ENCODE measurements at places on chromosomes 16 and 17.

GRCh38 chr17:1726626-1727257 is 2.2 kb downstream of the WDR81 start:
- peak; percentile 19 for DNase-seq

GRCh38 chr16:27085182-27085581 is 18.5 kb downstream of the C16orf82 start:
- no peak for DNase-seq

DNA sequence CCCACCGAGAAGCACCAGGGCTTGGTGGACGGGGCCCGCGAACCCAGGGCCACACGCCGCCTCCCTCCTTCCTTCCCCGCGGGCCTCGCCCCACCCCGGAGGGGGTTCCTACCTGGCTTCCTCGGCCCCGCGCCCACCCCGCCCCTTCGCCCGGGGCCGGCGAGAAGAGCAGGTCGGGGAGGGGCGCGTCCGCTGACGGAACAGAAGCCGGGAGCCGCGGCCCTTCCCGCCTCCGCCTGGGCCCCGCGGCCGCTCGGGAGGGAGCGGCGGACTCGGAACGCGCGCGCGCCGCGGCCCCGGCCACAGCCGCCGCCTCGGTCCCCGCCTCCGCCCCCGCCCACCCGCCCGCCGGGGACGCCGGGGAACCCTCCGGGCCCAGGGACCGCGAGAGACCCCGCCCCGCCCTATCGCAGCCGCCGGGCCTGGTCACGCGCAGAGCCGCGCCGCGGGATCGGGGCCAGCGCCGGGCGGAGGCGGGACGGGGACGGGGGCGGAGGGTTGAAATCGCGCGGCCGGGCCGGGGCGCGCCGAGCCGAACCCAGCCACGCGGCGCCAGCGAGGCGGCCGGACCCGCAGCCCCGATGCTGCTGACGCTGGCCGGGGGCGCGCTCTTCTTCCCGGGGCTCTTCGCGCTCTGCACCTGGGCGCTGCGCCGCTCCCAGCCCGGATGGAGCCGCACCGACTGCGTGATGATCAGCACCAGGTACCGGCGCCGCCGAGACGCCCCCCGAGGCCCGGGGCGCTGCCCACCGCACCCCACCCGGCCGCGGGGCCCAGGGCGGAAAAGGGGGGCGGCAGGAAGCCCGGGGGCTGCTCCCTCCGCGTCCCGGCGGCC is at the start of gene TLCD3A:
Gene TLCD3A, plus strand, starts transcription at position 530 of the 835 bp plus-strand sequence. Its CDS starts 52 bp downstream, at position 582.
- peak; percentile 85 for DNase-seq

DNA sequence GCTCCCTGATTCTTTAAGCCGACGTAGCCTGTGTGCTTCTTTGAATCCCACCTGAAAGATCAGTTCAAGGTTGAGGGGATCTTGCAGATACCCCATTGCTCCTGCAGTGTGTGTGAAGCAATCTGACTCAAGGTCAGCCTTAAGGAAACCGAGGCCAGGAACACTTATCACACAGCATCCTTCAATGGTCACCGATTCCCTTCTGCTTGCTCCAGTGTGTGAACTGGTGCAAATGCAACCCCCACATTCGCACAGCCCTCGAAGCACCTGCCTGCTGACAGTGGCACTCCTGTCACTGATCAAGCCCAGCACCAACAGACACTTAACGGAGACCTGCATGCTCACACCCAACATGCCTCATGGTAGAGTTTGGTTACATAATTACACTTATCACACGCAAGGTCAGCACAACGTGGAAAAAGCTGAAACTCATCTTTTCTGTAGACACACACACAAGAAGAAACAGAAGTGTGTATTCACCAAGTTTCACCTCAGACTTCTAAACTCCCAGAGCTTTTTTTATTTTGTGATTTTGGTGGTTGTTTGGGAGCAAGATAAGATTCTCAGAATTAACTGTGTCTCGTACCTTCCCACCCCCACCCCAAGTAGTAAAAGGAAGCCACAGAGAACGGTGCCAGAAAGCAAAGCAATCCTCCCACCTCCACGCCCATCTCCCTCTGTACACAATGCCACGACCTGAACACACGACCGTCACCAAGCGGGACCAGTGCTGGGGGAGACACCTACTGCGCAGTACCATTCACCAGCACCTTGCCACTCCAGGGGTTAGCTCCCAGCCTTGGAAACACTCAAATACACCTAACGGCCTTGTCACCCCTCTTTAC is 37.2 kb downstream of the LITAFD start:
- DNase-seq: no peak

DNA sequence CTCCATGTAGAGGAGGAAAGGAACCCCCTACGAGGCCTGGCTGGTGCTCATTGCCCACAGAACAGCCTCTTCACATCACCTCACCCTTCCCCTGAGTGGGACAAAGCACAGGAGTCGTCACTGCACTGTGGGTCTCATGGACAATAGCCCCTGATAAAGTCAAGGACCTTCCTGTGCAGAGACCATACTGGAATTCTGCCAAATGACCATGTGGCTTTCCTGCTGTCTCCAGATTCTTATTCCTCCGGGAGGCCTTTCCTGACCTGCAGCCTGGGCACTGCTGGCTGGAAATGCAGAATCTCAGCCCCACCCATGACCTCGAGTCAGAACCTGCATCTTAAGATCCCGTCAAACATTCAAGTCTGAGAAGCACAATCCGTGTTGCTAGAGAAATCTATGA is 60.5 kb upstream of the ERN1 start:
- no peak for DNase-seq

- no peak for DNase-seq
Measured at GRCh38 chr16:4403133-4403949, 13.1 kb downstream of the CORO7 start.

- no peak for DNase-seq
Measured at GRCh38 chr16:62752854-62753253, 716.6 kb upstream of the CDH8 start.

- peak; percentile 73 for DNase-seq
Measured at GRCh38 chr17:44979426-44979995, 11.4 kb upstream of the C1QL1 start.

- DNase-seq: no peak
Measured at GRCh38 chr16:22857296-22858025, 43.5 kb downstream of the HS3ST2 start.

- DNase-seq: no peak
Measured at GRCh38 chr16:14357328-14357727, 272.7 kb downstream of the PARN start.

GRCh38 chr16:5205361-5206040 is 107.9 kb upstream of the EEF2KMT start:
- DNase-seq: no peak

GRCh38 chr17:65918916-65919315 is 273.0 kb downstream of the CEP112 start:
- DNase-seq: no peak

GRCh38 chr16:64238571-64238970 is 883.3 kb downstream of the CDH11 start:
- DNase-seq: no peak

DNA sequence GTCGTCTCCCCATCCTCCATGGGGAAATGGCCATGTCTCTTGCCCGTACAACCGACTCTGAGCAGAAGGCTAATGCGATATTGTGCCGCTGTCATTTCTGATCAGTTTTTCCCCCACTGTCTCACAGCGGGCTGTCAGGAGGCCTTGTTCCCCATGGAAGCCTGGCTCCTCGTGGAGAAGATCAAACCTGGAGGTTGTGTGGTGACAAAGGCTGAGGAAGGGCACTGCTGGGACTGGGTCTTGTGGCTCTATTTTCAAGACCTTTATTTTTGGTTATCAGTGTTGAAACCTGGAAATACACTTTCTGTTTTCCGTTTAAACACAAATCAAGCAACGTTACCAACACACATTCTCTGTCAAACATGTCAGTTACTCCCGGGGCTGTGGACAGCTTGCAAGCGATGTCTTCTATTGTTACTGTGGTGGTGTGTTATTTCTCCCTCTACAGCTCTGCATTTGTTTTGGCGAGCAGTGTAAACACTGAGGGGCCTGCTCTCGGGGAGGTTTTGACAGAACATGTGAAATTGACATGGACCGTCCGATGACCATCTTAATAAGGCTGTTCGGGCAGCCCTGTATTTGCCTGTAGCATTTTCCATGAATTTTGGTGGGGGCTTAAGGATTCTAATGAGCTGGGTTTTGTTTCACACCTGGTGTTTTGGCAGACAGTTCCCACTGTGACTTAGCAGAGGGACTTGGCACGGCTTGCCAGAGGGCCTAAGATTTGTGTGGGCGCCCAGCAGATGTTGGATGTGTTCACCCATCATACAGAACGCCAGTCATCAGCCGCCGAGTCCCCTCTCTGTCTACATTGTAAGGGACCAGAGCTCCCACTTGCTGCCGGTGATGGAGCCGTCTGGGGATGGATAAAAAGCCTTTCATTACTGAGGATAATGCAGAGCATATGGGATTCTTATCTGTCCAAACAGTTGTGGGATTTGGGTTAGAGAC is 12.5 kb downstream of the RBFOX1 start:
- DNase-seq: peak; percentile 58

DNA sequence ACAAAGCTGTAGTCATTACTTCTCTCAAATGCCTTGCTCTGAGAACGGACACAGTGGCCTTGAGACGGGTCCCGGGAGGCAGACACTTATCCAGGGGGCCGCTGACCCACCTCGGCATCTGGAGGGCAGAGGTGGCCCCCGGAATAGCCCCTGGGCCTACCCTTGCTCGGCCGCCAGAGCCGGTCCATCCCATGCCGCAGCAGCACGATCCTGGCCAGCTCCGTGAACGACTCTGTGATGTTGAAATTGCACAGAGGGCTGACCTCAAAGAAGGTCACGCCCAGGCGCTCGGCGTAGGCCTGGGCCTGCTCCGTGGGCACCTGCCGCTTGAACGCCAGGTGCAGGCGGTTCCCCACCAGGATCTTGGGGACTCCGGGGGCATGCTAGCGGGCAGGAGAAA is 10.1 kb upstream of the WDR45B start:
- DNase-seq: no peak

- DNase-seq: no peak
Measured at GRCh38 chr16:48811478-48811877, 201.5 kb upstream of the N4BP1 start.

DNA sequence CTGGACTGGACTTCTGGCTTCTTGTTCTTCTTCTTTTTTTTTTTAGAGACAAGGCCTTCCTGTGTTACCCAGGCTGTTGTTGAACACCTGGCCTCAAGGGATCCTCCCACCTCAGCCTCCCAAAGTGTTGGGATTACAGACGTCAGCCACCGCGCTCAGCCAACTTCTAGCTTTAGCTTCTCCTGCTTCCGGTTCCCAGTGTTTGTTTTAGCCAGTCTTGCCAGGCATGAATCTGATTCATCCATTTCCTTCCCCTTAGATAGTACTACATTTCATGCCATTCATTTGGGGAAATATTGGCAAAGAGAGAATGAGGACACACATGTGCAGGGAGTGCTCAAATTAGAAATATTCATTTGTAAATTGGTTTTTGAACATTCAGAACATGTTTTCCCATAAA is 12.1 kb upstream of the NDUFAB1 start:
- no peak for DNase-seq

DNA sequence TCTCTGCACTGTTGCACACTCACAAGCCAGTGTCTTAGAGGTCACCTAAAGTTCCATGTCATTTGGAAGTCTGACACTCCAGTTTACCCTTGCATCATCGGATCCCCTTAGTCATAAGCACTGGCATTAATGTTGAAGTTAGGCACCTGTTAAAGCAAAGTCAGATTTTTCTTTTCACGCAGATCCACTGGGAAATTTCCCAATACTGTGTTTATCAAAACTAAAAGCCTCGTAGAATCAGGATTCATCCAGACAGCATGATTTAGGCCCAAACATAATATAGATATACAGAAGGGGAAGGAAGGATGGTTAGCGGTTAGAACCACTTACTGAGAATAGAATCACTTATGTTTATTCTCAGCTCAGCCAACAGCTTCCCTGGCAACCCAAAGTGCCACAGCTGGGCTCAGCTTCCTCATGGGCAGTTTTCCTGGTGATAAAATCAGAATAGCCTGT is 30.1 kb upstream of the HAPSTR1 start:
- DNase-seq: peak; percentile 27

DNA sequence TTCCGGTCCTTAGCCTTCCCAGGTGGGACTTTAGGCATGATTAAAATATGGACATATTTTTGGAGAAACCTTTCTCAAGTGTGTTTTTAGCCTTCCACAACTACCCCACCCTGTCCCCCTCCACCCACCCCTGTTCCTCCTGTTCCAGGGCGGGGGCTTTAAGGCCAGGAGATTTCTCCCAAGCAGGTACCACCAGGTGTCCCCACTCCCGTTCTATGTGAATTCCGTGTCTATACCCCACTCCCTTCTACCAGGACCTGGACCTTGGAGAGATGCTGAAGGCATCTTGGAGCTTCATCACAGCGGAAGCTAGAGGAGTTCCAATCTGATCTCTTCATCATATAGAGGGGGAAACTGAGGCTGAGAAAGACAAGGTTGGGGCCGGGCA is 9.7 kb downstream of the CA4 start:
- no peak for DNase-seq

- DNase-seq: no peak
Measured at GRCh38 chr17:78953356-78954350, 26.1 kb downstream of the LGALS3BP start.

DNA sequence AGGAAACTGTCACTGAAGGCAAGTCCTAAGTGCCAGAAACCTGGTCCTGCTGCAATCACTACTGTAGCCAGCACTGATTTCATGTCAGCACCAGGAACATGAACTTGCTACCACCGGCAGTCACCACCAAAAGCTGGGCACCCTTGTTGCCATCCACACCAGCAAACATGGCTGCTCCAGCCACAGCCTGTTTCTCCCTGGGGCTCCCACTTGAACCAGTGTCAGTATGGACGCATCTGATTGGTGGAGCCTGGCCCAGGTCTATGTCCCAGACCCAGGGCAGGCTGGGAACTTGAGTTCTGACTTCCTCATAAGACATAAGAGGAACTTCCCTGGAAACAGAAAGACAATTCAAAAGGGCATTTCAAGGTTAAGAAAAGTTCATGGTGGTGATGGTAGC is 56.5 kb downstream of the COPRS start:
- DNase-seq: no peak

DNA sequence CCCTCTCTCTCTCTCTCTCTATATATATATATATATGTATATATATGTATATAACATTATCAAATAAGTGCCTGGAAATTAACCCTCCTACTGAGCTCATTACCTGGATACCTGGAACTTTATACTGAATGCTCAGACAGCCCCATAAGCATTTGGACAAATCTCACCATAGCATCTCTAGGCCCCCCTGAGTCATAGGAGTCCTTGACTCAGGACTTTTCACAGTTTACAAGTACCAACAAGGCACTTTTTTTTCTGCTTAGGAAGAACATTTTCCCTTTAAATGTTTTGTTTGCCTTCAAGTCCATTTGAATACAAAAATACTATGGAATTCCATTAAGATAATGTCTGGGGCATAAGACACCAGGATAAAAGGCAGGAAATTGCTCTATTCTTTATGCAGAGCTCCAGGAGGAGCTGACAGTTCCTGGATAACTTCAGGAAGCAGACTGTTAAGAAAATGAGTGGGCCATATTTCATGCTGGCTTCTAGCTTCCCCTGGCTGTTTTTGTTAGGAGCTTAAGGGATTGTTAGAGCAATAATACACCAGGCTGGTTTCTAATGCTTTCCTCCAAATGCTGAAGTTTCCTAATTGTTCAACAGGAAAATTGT is 171.7 kb upstream of the ASIC2 start:
- no peak for DNase-seq

DNA sequence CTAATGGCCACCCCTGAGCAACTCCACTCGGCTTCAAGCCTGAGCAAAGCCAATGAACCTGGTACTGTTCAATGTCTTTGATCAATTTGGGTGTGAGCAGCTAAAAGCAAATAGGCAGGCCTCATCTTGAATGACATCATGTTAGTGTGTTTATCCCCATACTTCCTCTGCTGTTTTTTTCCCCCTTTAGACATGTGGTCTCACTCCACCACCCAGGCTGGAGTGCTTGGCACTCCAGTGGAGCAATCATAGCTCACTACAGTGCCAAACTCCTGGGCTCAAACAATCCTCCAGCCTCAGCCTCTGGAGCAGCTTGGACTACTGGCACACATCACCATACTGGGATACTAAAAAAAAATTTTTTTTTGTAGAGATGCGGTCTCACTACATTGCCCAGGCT is 75.4 kb downstream of the ARHGAP17 start:
- no peak for DNase-seq
